ENCODE measurements at places on chromosomes 1 and 21.

GRCh38 chr1:78126506-78126905 lies 80.7 kb downstream of the GIPC2 start:
- no peak for DNase-seq

GRCh38 chr1:11498956-11499594 lies 20.1 kb downstream of the DISP3 start:
- DNase-seq: no peak

DNA sequence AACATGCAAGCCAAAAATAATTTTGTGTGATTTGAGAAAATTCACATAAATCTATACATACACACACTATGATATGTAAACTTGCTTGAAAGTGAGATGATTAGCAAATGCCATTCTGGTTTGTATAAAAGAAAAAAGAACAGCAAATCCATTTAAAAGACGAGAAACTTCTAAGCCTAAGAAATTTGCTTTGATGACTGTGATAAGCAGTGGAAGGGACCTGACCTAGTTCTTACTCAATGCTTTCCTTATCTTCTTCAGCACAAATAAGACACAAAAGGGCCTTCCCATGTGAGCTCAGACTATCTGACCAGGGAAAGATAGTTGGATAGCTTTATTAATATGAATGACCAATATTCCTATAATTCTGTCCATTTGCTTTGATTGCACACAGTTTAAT lies 25.3 kb upstream of the NMNAT2 start:
- DNase-seq: no peak

- DNase-seq: no peak
Measured at GRCh38 chr1:58754073-58754613, 29.7 kb downstream of the JUN start.

GRCh38 chr21:29053656-29054055 lies 19.8 kb downstream of the CCT8 start:
- DNase-seq: no peak

- no peak for DNase-seq
Measured at GRCh38 chr1:158649052-158649451, 37.5 kb downstream of the SPTA1 start.

- no peak for DNase-seq
Measured at GRCh38 chr1:176243746-176244145, 36.7 kb upstream of the COP1 start.

GRCh38 chr1:226027538-226028217 lies 28.5 kb upstream of the SDE2 start:
- no peak for DNase-seq

- no peak for DNase-seq
Measured at GRCh38 chr1:15848143-15848928, 829 bp downstream of the SPEN start.

DNA sequence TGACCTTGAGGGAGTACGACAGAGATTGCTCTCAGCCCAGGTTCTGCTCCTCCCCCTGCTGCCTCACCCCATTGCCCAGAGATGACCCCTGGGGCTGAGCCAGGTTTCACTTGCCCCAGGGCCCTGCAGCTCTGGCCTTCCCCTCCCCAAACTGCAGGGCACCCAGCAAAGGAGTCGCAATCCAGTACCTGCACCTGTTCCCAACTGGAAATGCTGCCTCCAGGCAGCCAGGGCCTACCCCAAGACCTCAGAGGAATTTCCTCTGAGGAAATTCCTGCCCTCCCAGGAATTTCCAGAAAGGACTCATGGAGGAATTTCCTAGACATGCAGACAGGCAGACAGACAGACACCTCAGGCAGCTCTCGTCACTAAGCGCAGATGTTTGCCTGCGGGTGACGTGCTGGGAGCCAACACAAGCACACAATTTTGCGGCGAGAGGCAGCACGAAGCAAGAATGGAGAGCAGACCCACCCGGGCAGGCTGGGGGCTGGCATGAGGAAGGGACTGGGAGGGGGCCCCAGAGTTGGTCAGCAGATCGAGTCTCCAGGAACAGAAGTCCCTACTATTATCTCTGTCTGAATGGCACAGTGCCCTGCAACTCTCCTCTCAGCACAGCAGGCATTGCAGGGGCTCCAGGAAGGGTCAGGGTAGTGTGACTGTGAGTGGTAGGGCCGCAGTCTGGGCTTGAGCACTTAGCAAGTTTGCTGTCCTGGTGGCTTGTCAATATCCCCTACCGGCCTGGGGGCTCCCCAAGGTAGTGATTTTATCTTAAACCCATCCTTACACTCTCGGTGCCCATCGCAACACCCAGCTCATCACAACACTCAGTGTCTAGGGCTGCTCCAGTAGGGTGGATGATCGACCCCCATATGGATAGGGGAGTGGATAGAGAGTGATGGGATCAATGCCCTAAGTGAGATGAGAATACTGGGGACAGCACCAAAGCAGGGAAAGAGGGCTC lies 2.9 kb upstream of the EFNA1 start:
- DNase-seq: no peak

GRCh38 chr1:178126741-178127185 lies 32.9 kb downstream of the RASAL2 start:
- no peak for DNase-seq

DNA sequence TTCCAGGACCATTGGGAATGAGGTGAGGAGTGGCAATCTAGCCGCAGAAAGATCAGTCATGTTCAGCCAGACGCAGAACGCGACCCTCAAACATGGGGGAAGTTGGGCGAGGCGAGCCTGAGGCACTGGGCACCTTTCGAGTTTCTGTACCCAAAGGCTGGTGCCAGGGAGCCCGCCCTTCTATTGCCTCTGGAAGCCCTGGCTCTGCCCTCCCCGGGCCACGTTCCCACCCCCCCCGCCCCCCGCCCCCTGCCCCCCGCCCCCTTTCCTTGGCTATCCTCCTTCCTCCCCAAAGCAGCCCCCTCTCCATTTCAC lies 2.2 kb upstream of the ZBTB7B start:
- no peak for DNase-seq

DNA sequence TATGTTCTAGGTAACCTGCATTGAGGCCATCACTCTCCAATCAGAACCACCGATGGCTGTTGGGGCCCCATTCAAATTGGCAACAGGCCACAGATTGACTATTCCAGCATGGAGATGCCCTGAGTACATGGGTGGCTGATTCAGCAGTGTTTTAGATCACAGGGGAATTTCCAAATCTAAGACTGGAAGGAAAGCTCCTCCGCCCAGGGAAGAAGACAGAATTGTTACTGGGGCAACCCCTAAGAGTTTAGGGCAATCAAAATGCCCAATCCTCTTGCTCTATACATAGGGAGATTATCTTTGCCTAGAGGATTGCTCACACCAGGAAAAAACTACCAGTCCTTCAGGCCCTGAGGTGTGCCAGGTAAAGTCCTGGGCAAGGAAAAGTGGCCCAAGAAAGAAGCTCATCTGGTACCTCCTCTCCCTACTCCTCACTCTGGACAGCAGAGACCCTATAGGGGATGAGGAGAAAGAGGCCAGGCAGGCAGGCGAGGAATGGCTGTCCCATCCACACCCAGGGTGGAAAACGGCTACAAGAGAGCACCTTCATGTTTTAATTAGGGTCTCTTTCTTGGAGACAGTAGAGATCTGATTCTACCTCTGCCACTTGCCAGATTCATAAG lies 5.8 kb downstream of the S100A8 start:
- no peak for DNase-seq

GRCh38 chr1:29924017-29924431 lies 687.7 kb downstream of the PTPRU start:
- DNase-seq: no peak
